ENCODE measurements at places on chromosomes 2 and 18. TPM values are rescaled to one million over a fixed set of nuclear protein-coding genes. Genes with fewer than 3 reads are reported as not detected.

The TUBB8B gene
- not detected for total RNA-seq

The KCNJ3 gene
- total RNA-seq: not detected

GRCh38 chr2:121735518-121736074 lies 1.1 kb downstream of the NIFK start:
- no peak for DNase-seq

- no peak for DNase-seq
These were observed 95.1 kb downstream of the EHBP1 start for GRCh38 chr2:62800618-62801017.

DNA sequence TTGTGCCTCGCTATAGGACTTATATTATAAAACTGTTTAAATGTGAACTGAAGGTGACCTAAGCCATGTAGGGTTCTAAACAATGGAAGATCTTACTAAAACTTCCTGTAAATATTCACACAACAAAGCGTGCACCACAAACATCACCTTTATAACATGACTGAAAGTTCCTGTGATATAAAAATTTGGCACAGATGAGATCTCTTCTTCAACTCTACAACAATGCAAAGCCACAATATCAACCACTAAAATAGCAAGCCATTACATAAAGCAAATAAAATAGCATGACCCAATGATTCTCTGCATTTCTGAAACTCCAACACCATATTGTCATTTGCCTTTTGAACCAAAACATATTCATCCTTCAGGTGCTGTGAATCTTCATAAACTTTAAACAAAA lies 3.5 kb downstream of the YES1 start:
- DNase-seq: no peak

DNA sequence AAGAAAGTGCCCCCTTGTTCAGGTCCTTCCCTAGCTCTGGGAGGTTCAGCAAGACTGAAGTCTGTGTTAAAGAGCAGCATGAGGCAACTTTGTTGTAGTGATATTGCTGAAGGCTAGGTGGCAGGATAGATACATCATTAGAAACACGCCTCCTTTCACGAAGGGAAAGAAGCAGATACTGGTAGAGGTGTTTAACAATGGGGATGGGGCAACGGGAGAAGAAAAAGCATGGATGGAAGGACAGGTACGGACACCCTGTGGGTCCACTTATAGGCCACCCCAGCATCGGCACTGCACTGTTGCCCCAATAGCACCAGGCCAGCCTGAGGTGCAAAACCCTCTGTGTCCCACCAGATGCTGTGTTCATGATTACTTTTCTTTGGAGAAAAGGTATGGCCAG lies 3.5 kb upstream of the IGFBP5 start:
- DNase-seq: no peak

The OSBPL6 gene
- not detected for total RNA-seq

- no peak for DNase-seq
These were observed 25.7 kb upstream of the UXS1 start for GRCh38 chr2:106219813-106220212.

DNA sequence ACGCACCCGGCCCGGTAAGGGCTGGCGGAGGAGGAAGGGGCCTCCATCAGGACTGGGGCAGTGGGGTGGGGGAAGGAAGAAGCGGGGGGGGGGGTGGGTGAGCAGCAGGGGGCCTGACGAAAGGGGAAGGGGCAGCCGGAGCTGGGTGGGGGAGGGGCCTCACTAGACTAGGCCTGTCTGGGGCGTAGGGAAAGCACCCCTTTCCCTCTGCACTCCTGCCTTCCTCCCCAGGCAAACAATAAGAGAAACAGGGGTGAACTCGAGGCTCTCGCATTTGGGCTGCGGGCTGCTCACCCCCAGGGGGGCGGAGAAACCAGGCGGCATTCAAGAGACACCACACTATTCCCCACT lies 82.7 kb upstream of the POMC start:
- peak; percentile 20 for DNase-seq

GRCh38 chr2:226398580-226398979 lies 401.0 kb downstream of the IRS1 start:
- DNase-seq: no peak

DNA sequence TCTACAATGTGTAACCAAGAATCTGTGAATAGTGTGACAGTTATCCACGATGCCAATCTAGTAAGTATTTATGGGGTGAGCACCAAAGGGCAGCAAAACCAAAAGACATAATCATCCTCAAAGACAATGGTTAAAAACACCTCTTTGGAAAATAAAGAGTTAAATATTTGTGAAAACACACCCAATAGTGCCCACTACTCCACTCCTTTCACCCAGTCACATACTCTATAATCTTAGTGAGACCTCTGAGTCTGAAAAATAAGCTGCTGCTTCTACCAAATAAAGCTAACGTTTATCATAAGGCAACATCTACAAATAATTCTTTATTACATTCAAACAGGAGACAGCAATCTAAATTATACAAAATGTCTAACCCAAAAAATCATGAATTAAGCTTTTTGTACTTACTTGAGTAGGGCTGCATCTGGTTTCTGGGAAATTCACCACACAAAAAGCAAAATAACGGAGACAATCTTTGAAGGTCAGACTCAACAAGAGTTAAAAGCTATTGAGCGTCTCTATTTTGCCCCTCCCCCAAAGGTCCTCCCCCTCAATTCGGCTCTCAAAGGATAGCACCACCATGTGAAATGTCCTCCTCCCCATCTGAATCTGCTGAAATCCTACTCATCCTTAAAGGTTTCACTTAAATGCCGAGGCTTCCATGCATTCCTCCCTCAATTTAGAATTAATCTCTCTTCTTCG lies 2.0 kb downstream of the RAPH1 start:
- DNase-seq: no peak
